ENCODE measurements at places on chromosomes 4 and X. TPM values are rescaled to one million over a fixed set of nuclear protein-coding genes. Genes with fewer than 3 reads are reported as not detected.

The COL4A5 gene
- total RNA-seq = not detected

The HDAC8 gene
- 17.8 TPM for total RNA-seq

GRCh38 chrX:50618788-50619558 is 148.3 kb upstream of the DGKK start:
- peaks cover 3% of the 10 kb centered on the region for H3K27me3 ChIP-seq
- H3K36me3 ChIP-seq = no peaks in the 10 kb centered on the region
- DNase-seq = no peak

- no peak overlapping the region for H3K4me3 ChIP-seq
- no peak for DNase-seq
- no peaks in the 10 kb centered on the region for H3K27me3 ChIP-seq
- H3K27ac ChIP-seq = no peak overlapping the region
Measured at GRCh38 chr4:3404546-3404945, 37.2 kb upstream of the HGFAC start.

DNA sequence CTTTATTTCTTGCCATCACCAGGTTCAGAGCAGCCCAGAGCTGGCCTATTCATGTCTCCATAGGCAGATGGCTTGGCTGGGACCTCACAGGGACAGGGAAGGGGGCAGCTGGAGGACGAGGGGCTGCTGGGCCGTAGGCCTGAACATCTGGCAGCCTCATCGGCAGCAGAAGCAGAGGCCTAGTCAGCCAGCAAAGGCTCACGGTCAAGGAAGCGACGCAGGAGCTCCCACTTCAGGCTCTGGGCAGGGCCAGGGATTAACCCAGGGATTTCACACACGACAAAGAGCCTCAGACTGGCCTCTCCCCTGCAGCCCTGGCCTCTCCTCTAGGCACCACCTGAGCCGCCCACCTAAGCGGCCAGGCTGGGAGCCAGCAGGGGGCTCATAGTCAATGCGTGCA is 46.0 kb upstream of the MAN2B2 start:
- H3K4me1 ChIP-seq = no peaks in the 10 kb centered on the region
- no peak overlapping the region for H3K27ac ChIP-seq
- no peaks in the 10 kb centered on the region for H3K27me3 ChIP-seq
- no peak overlapping the region for H3K4me3 ChIP-seq

DNA sequence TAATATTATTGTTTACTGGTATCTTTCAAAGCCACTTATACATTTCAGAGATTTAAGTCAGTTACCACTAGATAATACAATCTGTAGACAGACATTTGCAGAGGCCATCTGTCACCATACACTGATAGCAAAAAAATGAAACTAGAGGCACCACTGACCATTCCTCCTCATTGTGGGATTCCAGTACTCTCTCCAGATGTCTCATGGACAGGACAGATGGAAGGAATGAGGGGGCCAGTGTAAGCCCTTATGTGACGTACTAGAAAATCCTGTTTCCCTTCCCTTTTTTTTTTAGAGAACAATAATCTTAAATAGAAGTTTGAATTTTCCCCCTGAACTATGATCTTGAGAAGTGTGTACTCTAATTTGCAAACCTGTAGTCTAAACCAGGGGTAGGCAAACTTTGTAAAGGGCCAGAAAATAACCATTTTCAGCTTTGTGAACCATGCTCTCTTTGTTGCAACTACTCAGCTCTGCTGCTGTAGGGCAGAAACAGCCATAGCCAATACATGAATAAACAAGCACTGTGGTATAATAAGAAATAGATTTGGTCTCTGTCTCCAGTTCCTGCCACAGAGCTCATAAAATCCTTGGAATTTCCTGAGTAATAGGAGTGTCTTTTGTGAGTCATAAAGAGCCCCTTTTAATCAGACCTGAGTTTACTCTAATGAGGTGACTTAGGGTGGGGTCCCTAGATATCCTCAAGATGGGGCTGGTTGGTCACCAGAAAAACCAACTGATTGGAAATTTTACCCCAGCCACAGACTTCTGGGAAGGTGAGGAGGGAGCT is 90.4 kb downstream of the MOSPD2 start:
- no peaks in the 10 kb centered on the region for H3K27me3 ChIP-seq
- H3K27ac ChIP-seq = no peak overlapping the region
- DNase-seq = no peak

DNA sequence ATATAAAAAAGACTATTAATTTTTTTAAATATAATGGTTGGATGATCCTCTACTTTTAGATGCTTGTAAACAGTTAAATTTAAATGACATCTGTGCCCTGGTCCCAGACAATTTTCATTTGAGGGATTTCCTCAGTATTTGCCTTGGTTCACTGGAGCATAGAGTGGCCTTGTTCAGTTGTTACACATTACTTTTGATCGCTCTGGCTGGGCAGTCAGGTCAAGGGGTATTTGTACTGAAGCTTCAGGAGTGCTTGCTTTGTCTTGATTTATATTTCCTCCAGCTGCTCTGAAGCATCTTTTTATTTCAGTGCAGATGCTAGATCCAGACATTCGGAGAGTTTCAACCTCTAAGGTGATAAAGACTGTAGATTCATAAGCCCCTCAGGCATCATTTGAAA is 50.0 kb downstream of the COMMD8 start:
- no peak overlapping the region for H3K27ac ChIP-seq
- H3K27me3 ChIP-seq = peaks cover 4% of the 10 kb centered on the region
- DNase-seq = no peak
- H3K4me3 ChIP-seq = no peak overlapping the region
